Glutamatergic neuron (in vitro differentiated cells): ENCODE measurements at places on chromosomes 4 and X. TPM values are rescaled to one million over a fixed set of nuclear protein-coding genes. Genes with fewer than 3 reads are reported as not detected.
A peak's percentile ranks its signal among the peaks of the same experiment; 100 is the strongest.

DNA sequence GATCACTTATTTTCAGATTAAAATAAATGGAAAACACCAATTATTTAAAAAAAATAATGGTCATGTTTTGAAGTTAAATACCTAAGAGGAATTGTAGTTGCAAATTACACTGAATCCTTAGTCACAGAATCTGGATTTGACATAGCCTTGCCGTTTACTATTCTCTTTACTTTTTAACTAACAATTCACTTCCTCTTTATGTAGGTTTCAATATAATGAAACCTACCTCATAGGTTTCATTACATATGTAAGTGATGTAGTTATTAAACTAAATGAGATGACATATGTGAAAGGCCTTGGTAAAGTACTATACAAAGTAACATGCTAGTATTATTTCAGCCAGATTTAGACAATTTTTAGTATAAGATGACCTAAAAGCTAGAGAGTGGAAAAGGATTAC is 6.5 kb downstream of the SPP1 start:
- DNase-seq = no peak
- H3K27ac ChIP-seq = no peak overlapping the region
- H3K4me3 ChIP-seq = no peak overlapping the region
- H3K4me1 ChIP-seq = no peaks in the 10 kb centered on the region
- H3K36me3 ChIP-seq = no peaks in the 10 kb centered on the region

F11 gene
- not detected for total RNA-seq

DNA sequence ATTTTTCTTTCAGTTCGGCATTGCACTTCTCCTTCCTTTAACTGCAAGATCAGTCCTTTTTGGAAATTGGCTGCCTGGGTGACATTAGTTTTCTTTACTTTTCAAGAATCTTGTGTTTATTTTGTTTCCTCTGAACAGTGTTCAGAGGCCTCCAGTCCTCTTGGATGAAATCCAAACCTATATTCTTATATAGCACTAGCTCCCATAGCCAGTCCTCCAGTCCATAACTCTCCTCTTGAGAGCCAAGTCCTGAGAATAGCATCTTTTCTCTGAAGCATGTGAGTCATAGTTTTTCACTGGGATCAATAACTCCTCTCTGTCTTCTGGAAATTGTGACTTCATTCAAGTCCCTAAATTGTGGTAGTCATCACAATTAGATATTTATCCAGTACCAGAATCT is 357.5 kb downstream of the RAPGEF2 start:
- H3K27me3 ChIP-seq = no peaks in the 10 kb centered on the region
- no peak overlapping the region for H3K27ac ChIP-seq
- DNase-seq = no peak
- H3K4me1 ChIP-seq = no peaks in the 10 kb centered on the region
- H3K4me3 ChIP-seq = no peak overlapping the region

CCDC158 gene
- not detected for total RNA-seq

RTL5 gene
- 18.2 TPM for total RNA-seq

CXCL5 gene
- total RNA-seq = not detected

SRPK3 gene
- not detected for total RNA-seq

GRCh38 chr4:53963781-53964180 is 100.6 kb downstream of the CHIC2 start:
- H3K27me3 ChIP-seq = no peaks in the 10 kb centered on the region
- no peak overlapping the region for H3K4me3 ChIP-seq
- H3K27ac ChIP-seq = no peak overlapping the region
- no peaks in the 10 kb centered on the region for H3K36me3 ChIP-seq

DNA sequence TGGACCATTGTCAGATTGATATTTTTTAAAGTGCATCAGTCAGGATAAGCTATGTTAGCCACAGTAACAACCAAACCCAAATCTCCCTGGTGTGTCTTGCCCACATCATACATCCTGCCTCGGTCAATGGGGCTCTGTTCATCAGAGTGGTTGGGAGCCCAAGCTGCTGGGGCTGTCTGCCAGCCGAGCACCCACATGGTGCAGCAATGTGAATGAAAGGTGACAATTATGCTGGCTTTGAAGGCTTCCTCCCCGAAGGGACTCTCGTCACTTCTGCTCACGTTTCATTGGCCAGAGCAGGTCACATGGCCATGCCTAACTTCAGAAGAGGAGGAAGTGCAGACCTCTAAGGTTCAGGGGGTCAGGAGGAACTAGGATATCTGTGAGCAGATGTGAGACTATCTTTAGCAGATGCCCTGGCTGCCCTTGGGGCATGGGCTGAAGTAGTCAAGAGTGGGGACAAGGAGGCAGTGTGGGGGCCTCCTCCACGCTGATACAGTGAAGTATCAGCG is 1.3 kb upstream of the JAKMIP1 start:
- H3K27me3 ChIP-seq = peaks cover 13% of the 10 kb centered on the region
- no peak for DNase-seq
- H3K4me3 ChIP-seq = peak overlapping the region; percentile 75
- H3K27ac ChIP-seq = no peak overlapping the region
- peaks cover 3% of the 10 kb centered on the region for H3K36me3 ChIP-seq

EREG gene
- not detected for total RNA-seq

- peaks cover 18% of the 10 kb centered on the region for H3K4me1 ChIP-seq
- peaks cover 7% of the 10 kb centered on the region for H3K27me3 ChIP-seq
- peak overlapping the region; percentile 78 for H3K27ac ChIP-seq
- no peaks in the 10 kb centered on the region for H3K36me3 ChIP-seq
These were observed 1.7 kb downstream of the HCFC1 start for GRCh38 chrX:153969904-153970356.

IBSP gene
- not detected for total RNA-seq

DNA sequence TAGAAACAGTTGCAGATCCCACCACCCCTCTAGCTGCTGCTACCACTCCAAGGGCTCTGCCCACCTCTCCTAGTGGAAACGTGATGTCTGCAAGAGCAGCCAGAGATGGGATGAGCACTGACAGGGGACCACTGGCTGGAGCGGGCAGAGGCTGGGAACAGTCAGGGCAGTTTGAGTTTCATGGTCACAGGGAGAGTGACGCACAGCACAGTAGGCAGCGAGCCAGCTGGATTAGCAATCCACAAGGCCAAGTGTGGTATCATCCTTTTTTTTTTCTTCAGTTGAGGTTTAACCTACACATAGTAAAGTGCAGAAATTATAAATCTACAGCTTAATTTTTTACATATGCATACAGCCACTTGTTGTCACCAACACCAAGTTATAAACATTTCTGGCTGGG is 6.4 kb upstream of the SCML2 start:
- no peaks in the 10 kb centered on the region for H3K4me1 ChIP-seq

TLR3 gene
- total RNA-seq = not detected

GRCh38 chr4:25904748-25905082 is 9.3 kb upstream of the SMIM20 start:
- DNase-seq = no peak
- no peak overlapping the region for H3K27ac ChIP-seq
- H3K36me3 ChIP-seq = peaks cover 13% of the 10 kb centered on the region
- H3K4me3 ChIP-seq = no peak overlapping the region
- H3K27me3 ChIP-seq = peaks cover 11% of the 10 kb centered on the region

GRCh38 chr4:23163647-23164436 is 471.1 kb downstream of the GBA3 start:
- no peaks in the 10 kb centered on the region for H3K27me3 ChIP-seq
- no peaks in the 10 kb centered on the region for H3K4me1 ChIP-seq
- H3K36me3 ChIP-seq = no peaks in the 10 kb centered on the region
- H3K4me3 ChIP-seq = no peak overlapping the region

- H3K27ac ChIP-seq = no peak overlapping the region
- H3K4me3 ChIP-seq = no peak overlapping the region
- no peaks in the 10 kb centered on the region for H3K27me3 ChIP-seq
- H3K36me3 ChIP-seq = no peaks in the 10 kb centered on the region
- peaks cover 3% of the 10 kb centered on the region for H3K4me1 ChIP-seq
These were observed 50.9 kb downstream of the USP26 start for GRCh38 chrX:133045986-133046385.

AMOT gene
- 88.3 TPM for total RNA-seq

GRCh38 chrX:56216332-56216731 is 15.8 kb upstream of the KLF8 start:
- DNase-seq = no peak
- no peaks in the 10 kb centered on the region for H3K36me3 ChIP-seq
- H3K4me3 ChIP-seq = no peak overlapping the region
- no peak overlapping the region for H3K27ac ChIP-seq

DNA sequence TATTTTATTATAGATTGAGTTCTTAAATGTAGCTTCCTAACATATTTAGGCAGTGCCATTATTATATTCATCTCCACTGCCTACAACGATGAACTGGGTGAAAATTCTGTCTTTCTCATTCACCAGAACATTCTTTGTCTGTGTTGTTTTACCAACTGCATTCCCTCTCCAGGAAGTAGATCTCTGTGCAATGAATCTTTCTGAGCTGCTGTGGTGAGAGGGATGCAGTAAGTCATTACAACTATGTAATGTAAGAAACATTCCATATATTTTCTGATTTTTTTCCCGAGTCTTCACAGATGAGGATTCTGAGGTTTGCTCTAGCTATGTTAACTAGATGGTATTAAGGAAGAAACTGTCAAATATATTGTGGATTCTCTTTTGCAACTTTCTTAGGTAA is 811.9 kb upstream of the PCDH7 start:
- H3K27me3 ChIP-seq = no peaks in the 10 kb centered on the region
- no peak overlapping the region for H3K4me3 ChIP-seq
- no peaks in the 10 kb centered on the region for H3K36me3 ChIP-seq
- no peak overlapping the region for H3K27ac ChIP-seq
- DNase-seq = no peak

ANXA3 gene
- not detected for total RNA-seq

IQSEC2 gene
- total RNA-seq = 1.6 TPM

DNA sequence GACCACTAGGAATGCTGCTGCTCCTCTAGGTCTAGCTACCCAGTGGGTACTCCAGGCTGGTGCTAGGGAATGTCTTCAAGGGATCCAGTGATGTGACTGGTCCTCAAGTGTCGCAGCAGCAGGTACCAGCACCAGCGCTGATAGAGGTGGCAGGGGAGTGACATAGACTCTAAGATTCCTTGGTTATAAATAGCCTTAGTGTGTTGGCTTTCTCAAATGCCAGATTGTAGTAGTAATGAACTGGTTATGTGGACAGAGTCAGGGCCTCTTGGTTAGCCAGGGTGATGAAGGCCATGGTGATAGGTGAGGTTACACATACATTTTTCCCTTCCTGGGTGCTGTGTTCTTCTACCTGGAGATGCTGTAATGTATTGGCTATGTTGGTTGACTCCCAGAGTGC is 38.3 kb downstream of the DCLK2 start:
- H3K27me3 ChIP-seq = peaks cover 5% of the 10 kb centered on the region
- H3K4me1 ChIP-seq = no peaks in the 10 kb centered on the region
- no peak for DNase-seq
- peaks cover 24% of the 10 kb centered on the region for H3K36me3 ChIP-seq
- no peak overlapping the region for H3K4me3 ChIP-seq
- no peak overlapping the region for H3K27ac ChIP-seq

- peaks cover 2% of the 10 kb centered on the region for H3K27me3 ChIP-seq
- no peak overlapping the region for H3K4me3 ChIP-seq
- H3K4me1 ChIP-seq = peaks cover 12% of the 10 kb centered on the region
- no peak for DNase-seq
- no peak overlapping the region for H3K27ac ChIP-seq
These were observed 117.6 kb upstream of the RASGEF1B start for GRCh38 chr4:81589262-81589661.

DNA sequence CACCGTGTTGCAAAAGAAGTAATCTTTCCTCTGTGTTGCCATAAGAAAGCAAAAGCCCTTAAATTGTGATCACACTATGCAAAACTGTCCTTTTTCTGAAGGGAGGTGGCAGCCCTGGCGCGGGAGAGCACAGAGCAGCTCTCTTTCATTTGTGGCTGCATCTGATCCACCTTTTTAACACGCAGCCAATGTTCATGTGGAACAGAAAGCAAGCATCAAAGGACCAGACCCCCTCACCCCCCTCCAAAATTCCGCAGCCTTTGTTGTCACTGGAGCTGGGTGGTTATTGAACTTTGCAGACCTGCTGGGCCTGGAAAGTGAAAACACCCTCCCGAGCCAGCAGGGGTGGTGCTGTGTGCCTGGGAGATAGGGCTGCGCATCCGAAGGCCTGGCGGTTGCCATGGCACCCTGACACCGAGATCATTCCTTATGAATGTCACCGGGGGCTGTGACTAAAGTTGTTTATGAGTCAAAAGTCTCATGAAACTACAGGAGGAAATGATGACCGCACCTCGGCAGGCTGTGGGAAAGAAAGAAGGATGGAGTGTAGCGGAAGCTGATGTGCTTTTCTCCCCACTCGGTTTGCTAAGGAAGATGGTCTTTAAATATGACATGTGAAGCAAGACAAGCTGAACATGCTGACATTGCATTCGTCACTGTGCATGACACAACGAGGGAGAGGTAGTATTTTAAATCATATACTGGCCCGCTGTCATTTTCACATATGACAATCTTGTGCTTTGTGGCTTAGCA is 367.4 kb downstream of the UNC5C start:
- peaks cover 24% of the 10 kb centered on the region for H3K4me1 ChIP-seq
- peaks cover 12% of the 10 kb centered on the region for H3K36me3 ChIP-seq
- H3K27ac ChIP-seq = no peak overlapping the region
- H3K27me3 ChIP-seq = no peaks in the 10 kb centered on the region
- peak; percentile 36 for DNase-seq

DNA sequence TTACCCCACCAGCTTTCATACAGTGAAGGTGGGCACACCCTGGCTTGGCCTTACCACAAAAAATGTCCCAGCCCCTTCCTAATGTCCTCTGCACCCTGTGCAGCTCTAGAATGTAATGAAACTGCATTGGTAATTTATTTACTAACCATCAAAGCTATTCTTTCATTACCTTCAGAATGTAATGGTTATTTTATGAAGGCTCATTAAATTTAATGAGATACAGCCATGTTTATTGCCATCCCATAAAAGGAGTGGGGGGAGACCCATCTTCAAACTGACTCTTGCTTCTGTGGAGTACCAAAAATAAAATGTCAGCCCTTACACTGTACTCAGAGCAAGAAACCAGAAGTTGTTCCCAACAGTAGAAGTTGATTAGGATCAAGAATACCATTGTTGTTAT is 25.0 kb downstream of the NKX6-1 start:
- no peak for DNase-seq
- no peak overlapping the region for H3K27ac ChIP-seq
- peaks cover 2% of the 10 kb centered on the region for H3K27me3 ChIP-seq
- no peak overlapping the region for H3K4me3 ChIP-seq
- H3K4me1 ChIP-seq = no peaks in the 10 kb centered on the region
- no peaks in the 10 kb centered on the region for H3K36me3 ChIP-seq

GASK1B gene
- total RNA-seq = 0.07 TPM

DNA sequence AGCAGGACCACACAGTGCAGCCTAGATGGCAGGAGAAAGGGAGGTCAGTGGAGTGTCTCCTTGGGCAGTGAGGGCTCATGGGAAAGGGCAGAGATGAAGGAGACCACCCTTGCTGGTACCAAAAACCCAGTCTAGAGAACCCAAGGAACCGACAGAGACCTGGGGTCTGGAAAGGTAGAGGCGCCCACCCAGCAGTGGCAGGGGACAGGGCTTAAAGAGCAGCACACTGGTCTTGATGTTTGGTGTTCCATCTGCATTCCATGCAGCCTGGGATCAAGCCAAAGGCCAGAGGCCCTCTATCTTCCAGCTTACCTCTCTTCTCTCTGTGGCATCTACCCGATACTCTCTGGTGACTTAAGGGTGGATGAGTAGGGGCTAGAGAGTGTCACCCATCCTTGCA is 127.5 kb downstream of the PJA1 start:
- no peak overlapping the region for H3K27ac ChIP-seq
- DNase-seq = no peak
- H3K27me3 ChIP-seq = peaks cover 6% of the 10 kb centered on the region
- H3K36me3 ChIP-seq = peaks cover 5% of the 10 kb centered on the region

NOX1 gene
- total RNA-seq = not detected

- H3K4me3 ChIP-seq = no peak overlapping the region
- no peak overlapping the region for H3K27ac ChIP-seq
- no peaks in the 10 kb centered on the region for H3K36me3 ChIP-seq
These were observed 3.3 kb downstream of the ITIH6 start for GRCh38 chrX:54794795-54795194.

- H3K36me3 ChIP-seq = peaks cover 11% of the 10 kb centered on the region
- H3K4me3 ChIP-seq = peak overlapping the region; percentile 52
- H3K27me3 ChIP-seq = peaks cover 5% of the 10 kb centered on the region
- H3K4me1 ChIP-seq = peaks cover 5% of the 10 kb centered on the region
These were observed 1.0 kb upstream of the RFC1 start for GRCh38 chr4:39367166-39367565.
